Activated naive CD4-positive, alpha-beta T cell treated with anti-CD3 and anti-CD28 coated beads for 36 hours (primary cell): ENCODE measurements at places on chromosomes 12 and 14.

- DNase-seq: no peak
Observed at GRCh38 chr12:100995771-100996170, 201.2 kb downstream of the ANO4 start.

GRCh38 chr14:55893705-55894104, 224.5 kb upstream of the PELI2 start:
- no peak for DNase-seq

GRCh38 chr12:12735301-12735700, 18.1 kb downstream of the CDKN1B start:
- no peak for DNase-seq

DNA sequence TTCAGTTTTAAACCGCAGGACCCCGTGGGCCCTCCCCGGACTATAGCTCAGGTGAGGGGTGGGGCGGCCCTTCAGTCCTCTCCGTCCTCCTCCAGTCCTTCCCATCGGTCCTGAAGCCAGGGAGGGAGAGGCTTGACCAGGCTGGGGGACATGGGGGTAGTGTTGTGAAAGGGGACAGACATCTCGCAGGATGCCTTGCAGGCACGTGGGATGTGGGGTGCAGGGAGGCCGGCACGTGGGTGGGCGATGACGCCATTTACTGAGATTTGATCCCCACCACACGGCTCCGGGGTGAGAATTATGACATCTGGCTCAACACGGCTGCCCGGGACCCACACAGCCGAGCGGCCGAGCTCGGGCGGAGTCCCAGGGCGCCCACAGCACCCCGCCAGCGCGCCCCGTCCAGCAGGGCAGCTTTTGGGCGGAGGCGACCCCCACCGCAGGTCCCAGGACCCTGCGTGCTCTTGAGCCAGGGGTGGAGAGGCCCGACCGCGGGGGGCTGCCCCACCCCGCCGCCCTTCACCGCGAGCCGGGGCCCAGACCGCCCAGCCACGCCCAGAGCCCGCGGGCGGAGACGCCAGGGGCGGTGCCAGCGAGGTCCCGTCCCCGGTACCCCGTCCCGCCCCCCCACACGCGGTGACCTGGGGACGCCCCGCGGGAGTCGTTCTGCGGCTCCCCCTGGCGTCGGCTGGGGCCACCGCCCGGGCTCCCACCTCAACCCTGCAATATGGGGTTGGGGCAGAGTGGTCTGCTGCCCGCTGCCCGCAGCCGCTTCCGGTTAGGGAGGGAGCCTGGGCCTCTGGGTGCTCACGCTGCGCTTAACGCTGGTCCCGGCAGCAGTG, 3.3 kb upstream of the EXOC3L4 start:
- peak; percentile 76 for DNase-seq

- DNase-seq: peak; percentile 80
Observed at GRCh38 chr14:99415496-99416281, 65.0 kb downstream of the SETD3 start.

DNA sequence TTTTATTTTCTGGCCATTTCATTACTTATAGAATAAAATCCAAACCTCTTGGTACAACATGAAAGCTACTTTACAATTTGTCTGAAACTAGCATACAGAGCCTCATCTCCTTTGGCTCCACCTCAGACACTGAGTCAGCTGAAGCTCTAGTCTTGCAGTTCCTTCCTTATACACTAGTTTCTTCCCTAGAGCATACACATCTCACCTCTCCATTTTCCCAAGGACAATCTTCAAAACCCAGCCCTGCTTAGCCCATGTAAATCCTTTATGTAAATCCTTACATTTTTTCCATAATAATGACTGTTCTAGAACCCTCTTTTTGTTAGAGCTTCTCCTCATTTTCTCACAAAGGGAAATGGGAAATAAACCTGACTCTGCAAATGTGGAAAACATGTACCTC, 463.4 kb downstream of the SLC16A7 start:
- no peak for DNase-seq
